ENCODE measurements at places on chromosomes 1 and 21.
A peak's percentile ranks its signal among the peaks of the same experiment; 100 is the strongest.

DNA sequence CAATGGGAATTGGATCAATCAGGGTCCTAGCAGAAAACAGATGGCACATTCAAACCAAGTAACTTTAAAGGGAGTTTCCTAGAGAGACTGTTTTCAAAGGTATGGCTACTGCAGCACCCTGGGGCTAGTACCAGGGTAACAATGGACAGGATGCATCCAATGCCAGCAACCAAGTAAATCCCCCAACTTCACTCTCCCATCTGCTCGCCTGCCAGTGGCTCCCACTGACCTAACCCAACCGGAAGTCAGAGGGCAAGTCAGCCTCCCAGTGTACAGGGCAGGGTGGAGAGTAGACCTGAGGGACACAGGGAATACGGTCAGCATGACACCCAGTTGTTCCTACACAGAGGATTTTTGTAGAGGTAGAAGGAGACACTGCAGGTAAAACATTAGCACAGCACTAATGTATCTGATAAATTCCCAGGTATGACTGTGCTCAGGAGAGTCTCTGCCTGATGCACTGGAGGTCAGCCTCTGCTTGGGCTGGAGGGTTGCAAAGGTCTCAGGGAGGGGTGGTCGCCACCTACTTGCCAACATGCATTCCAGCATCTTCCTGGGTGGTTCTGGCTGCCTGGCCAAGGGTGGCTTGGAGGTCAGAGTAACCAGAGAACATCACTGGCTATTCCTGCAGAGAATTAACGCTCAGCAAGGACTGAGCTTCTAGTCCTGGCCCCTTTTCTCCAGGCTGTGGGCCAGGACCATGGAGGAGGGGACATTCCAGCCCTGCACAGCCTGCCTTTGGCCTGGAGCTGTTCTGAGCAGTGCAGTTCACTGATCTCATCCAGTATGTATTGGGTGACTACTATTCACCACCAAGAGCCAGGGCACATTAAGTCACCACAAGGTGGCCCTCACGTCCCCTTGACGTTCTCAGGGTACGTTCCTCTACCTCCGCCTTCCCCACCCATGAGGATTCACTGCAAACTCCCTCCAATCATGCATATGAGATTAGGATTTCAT is 5.1 kb upstream of the GJA4 start:
- DNase-seq, result peak; percentile 49

DNA sequence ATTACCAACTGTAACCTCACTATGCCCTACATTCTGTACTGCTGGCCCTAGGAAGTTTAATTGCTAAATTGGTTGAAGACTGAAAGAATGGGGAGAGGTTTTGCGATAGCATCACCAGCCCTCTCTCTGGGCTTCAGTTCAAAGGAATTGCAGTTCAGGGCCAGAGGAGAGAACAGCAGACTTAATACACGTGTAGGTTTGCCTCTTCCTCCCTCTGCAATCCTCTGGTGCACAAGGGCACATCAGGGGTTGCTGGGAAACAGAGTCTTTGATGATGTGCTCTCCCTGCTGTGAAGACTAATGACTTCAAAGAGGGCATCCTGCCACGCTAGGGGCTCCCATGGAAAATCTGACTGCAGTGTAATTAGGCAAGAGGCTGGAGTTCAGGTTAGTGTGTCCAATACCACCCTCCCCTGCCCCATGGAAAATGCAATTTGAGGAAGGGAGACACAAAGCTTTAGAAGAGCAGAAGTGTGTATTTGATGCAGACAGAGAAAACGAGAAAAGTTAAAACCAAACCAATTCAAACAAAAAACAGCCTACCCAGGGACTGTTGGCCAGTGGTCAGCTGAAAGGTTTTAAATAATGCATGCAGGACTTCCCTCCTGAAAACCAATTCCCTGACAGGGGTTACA is 167.9 kb downstream of the ASTN1 start:
- DNase-seq, result no peak

DNA sequence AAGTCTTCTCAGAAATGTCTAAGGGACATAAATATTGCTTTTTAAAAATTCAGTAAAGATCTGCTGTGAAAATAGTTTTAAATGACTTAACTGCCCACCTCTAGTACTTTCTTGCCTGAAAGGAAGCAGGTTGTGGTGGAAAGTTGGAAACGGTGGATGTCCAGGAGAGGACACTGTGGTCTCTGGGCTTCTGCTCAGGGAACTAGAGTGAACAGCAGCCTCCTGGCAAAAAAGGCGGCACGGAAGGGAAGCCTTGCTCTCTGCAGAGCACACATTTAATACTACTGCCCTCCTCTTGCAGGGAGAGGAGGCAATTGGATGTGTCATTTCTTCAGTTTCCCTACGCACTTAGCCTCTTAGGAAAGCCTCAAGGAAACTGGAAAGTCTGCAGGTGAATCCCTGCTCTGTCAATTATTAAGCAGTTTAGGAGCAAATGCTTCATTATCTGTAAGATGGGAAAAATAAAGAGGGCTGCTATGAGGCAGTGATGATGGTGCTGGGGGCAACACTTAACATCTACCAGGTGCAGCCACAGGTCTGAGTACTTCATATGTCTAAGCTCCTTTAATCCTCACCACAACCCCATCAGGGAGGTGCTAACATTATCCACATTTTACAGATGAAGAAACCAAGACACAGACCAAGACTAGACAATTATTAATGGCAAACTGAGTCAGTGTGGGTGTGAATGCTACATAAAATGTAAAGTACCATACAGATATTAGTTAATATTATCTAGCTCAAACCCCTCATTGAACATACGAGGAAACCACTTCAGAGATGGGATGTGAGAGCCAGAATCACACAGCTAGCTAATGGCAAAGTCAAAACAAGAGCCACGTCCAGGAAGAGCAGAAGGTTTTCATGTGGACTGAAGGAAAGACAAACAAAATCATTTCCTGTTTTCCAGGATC is 108.9 kb upstream of the ADAR start:
- DNase-seq, result no peak

DNA sequence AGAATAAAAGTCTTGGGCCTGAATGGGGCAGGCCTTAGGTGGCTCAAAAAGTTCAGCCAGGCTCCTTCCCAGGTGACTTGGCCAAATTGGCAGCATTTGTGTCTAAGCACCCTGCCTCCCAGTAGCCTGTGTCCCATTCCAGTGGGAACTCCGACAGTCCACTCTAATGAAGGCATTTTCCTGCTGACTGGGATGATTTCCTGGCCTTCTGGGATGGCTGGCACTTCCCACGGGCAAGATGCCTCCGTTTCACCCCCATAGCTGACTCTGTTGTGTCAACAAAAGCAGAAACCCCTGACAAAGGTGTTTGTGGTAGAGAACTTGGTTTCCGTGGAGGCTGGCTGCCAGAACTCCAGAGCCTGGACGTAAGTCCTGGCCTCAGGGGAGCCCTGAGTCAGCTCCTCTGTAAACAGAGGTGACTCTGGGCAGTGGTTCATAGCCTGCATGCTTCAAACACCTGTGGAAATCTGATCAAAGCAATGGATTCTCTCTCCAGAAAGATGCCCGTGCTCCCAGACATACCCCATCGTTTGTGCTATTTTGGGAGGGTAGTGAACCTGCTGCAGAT is 36.6 kb downstream of the WNT3A start:
- no peak for DNase-seq

DNA sequence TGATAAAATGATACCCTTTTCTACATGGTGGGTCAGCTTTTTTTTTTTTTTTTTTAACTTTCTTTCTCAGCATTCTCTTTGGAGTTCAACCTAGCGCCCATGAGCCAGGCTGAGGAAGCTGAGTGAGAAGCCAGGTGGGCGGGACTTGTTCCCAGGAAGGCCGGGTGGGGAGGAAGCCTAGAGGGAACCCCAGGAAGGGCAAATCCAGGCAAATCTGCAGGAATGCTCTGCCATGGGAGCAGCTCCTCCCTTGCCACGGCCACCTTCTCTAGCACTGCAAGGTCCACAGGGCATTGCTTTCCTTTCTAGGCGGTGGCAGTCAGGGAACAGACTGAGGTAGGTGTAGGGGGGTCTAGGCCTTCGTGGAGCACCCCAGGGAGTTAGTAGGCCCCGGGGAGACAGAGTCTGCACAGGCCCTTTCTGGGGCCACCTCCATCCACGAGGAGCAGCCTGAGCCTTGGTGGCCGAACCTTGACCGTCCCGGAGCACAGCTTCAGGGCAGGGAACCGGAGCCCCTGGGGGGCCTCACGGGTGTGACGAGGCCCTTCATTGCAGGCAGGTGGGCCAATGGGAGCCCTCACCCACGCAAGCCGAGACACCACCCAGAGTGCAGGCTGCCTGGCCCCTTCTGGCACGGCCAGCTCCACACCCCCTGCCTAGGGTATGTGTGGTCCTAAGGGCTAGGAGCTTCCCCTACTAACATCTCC is 18.2 kb upstream of the CCDC27 start:
- DNase-seq, result no peak

DNA sequence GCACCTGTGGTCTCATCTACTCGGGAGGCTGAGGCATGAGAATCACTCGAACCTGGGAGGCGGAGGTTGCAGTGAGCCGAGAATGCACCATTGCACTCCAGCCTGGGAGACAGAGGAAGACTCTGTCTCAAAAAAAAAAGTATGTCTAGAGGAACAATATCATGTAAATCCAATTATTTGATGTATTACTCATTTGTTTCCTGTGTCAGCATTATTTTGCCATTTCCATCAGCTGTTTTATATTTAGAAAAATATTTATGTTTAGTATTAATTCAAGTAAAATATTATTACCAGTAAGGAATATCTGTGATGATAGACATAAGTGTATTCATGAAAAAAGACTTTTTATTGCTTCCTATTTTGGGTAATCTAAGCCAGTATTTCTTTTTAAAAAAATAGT is 13.0 kb downstream of the TDRKH start:
- no peak for DNase-seq

DNA sequence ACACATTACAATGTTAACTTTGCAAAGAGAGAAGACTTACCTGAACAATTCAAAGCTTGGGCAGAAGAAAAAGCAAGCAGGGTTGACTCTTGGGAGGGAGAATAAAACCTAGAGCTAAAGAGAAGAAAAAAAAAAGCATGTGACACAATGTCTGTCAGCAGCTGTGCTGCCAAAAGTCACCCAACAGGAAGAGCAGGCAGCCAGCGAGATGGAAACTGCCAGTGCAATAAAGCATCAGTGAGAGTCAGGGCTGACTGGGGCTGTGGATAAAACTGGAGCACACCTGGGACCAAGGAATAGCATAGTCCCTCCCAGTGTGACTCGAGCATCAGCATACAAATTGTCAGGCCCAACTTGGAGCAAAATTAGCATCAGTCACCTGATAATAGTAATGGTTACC is 65.0 kb upstream of the SLC22A15 start:
- peak; percentile 67 for DNase-seq

DNA sequence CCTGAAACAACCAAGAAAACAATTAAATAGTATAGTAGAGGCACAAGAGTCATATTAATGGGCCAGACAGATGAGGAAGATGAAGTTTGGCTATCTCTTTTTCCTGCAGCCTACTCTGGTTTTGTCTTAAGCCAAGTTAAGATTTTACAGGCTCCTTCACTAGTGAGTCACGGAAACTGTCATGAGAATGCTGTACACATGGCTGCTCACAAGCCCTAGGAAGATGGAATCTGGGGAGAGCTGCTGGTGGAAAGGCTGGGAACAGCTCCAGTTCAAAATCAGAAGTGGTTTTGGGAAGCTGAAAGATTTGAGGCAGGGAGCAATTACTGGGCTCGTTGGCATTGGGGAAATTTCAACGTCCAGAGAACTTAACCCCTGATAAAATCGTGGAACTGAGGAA is 46.4 kb upstream of the S1PR1 start:
- DNase-seq, result no peak

DNA sequence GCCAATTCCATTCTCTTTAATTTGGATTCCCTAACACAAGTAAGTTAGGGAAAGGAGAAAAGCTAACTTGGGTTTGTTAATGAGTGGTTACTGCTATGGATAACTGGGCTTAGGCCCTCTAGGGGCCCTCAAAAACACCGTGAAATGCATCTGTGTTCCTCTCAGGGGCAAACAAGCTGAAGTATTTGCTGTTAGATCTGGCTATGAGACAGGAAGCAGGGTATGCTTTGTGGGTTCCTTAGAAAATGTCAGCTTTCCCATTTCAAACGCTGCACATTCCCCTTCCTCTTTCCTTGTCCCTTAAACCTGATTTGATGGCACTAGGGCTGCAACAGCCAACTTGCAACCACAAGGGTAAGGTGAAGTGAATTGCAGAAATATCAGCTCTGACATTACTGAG is 5.7 kb upstream of the CAP1 start:
- DNase-seq, result peak; percentile 75
